ENCODE measurements at places on chromosomes 11 and 22.

DNA sequence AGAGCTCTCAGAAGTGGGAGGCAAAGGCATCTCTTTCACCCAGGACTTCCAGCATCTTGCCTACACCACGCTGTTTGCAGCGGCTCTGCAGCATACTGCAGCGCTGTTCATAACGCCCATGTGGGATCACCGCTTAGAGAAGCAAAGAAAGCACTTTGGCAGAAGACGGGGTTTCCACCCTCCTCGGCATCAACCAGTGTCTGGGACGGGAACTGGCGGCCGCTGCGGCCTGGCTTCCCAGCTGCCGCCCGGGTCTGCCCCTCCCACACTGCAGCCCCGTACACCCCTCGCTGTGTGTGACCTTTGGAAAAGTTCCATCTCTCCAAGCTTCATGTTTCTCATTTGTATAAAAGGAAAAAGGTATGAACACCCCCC, 545 bp upstream of the TIRAP start:
- DNase-seq = no peak

DNA sequence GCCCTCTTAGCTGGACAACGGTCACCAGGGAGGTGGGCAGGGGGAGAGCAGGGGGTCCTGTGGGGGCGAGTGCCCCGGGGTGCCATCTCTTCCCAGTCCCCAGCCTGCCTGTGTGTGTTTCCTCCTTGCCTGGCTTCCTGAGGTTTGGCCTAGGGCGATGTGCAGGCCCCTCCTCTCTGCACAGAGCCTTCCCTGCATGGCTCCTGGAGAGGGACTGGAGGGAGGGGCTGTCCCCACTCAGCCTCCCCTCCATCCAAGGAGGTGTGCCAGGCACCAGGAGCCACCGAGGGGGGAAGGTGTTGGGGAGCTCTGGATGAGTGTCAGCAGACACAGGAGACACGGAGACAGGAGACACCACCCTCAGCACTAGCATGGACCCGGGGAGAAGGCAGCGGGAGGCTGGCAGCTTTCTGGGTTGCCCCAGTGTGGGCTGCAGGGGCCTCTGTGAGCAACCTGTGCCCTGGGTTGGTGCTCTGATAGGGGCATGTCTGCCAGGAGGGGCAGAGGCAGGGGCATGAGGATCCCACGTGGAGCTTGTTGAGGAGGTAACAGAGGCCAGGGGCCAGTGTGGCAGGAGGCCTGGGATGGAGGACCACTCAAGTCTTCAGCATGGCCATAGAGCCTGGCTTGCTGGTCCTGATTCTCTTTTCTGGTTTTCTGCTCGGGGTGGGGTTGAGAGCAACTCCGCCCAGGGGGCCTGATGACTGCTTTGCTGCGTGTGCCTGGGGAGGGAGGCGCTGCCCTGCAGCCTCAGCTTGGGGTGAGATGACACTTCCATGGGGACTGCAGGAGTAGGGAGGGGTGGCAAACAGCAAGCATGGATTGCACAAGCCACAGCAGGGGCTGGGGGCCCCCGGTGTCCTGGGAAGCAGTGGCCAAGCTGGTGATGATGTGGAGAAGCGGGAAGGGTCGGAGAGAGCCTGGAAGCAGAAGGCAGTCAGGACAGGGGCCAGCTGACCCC, 78.8 kb downstream of the ST3GAL4 start:
- peak; percentile 95 for DNase-seq

GRCh38 chr11:403021-403760, 9.2 kb downstream of the PKP3 start:
- no peak for DNase-seq

DNA sequence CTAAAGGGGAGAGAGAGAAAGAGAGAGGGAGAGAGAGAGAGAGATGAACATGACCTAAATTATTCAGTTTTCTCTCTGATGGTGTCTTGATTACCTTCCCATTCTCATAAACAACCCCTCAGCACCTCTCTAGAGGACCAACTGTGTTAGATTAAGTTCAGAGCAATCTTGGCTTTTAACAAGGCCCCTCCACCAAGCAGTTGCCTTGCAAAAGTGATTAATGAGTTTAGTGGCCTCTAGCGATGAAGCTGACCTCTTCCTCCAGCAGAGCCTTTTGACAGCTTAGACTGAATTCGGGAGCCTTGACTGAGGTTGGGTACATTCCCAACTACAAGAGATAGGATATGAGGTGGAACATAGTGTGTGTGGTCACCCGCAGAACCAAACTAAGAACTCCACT, 66.1 kb downstream of the ARL14EP start:
- no peak for DNase-seq

- DNase-seq = no peak
Observed at GRCh38 chr22:36014546-36015074, 14.0 kb downstream of the RBFOX2 start.

DNA sequence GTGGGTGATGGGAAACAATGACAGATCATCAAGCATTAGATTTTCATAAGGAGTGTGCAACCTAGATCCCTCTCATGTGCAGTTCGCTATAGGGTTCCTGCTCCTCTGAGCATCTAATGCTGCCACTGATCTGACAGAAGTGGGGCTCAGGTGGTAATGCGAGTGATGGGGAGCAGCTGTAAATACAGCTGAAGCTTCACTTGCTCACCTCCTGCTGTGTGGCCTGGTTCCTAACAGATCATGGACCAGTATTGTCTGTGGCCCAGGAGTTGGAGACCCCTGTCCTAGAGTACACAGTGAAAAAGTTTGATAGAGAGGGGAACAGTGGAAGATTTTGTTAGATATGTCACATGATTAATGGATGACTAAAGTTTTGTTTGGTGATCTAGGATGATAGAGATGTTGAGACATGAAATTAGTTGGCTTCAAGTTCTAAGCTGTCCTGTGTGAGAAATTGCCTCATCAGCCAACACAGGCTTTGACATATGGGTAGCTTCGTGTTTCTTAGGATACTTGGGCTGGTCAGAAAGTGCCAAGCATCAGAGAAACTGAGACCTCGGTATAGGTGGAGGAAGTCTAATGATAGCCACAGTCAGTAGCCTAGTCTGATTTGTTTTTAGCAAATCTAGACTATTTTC, 47.4 kb downstream of the ARHGEF12 start:
- no peak for DNase-seq

- no peak for DNase-seq
Observed at GRCh38 chr11:67665541-67666302, 8.7 kb downstream of the ALDH3B2 start.

GRCh38 chr11:1600626-1601025, 2.5 kb upstream of the KRTAP5-2 start:
- no peak for DNase-seq

- DNase-seq = no peak
Observed at GRCh38 chr22:21681566-21682370, 16.0 kb downstream of the PPIL2 start.

- no peak for DNase-seq
Observed at GRCh38 chr22:19080853-19081252, 41.4 kb downstream of the DGCR2 start.

DNA sequence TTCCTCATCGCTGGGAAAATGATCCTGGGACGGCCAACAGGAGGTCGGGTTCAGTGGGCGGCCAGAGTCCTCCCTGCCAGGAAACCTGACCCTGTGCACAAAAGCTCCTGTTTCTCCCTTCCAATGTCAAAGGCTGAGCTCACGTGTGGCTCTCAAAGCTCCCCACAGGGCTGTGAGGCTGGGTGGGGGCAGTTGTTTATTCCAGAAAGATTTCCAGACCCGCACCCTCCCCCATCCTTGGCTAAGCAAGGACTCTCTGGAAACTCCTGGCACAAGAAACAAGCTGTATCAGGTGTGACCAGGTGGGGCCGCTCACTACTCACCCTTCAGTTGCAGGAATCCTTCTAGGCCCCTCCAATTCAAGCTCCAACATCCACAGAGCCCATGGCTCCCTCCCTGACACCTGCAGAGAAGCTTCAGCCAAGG, 131.9 kb downstream of the SHANK2 start:
- peak; percentile 30 for DNase-seq

DNA sequence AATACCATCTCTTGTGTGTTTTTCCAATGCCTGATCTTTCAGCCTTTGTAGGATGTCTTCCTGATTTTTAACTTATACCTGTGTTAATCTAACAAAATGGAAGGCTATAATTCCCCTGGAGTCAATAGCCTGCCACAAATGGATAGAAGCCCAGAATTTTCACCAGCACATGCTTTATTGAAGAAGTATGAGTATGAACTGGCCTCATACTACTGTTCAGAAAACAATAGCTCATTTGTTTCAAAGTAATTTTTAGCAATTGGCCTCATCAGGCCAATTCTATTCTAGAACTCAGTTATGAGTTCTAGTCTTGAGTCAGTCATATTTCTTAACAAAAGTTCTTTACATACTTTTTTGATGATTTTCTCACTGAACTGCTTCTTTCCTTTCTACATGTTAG, 40.6 kb upstream of the SLC37A2 start:
- no peak for DNase-seq

DNA sequence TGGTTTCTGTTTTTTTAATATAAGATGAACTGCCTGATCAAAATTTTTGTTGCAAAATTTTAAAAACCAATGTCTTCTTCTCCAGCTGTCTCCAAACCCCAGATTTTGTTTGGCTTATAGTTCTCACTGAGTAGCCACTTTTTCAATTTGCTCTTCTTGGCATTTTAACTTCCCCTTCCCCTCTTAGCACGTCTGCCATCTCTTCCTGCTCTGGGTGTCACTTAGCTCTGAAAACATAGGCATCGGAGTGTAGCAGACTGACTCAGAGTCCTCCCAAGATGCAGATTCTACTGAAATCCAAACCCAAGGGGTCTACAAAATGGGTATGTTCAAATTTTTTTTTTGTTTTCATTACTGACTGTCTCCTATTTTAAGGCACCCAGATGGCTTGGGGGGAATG, 270.3 kb upstream of the KIRREL3 start:
- DNase-seq = no peak

GRCh38 chr11:78074756-78075155, 4.9 kb downstream of the NDUFC2 start:
- no peak for DNase-seq

DNA sequence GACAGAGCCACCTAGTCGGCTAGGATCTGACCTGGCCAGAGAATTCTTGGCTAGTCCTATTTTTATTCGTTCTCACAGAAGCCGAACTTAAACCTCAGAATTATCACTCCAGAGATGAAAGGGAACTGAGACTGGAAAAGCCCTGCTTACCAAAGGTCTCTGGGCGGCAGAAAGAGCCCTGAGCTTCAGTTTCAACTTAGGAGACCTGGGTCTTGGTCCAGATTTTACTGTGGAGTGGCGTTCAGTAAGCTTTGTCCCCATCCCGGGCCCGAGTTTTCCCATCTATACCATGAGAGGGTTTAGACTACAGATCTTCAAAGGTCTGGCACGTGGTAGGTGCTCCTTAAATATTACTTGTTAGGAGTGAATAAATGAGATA, 516 bp downstream of the NEU3 start:
- peak; percentile 31 for DNase-seq

- no peak for DNase-seq
Observed at GRCh38 chr11:130403271-130403804, 25.1 kb downstream of the ADAMTS8 start.

DNA sequence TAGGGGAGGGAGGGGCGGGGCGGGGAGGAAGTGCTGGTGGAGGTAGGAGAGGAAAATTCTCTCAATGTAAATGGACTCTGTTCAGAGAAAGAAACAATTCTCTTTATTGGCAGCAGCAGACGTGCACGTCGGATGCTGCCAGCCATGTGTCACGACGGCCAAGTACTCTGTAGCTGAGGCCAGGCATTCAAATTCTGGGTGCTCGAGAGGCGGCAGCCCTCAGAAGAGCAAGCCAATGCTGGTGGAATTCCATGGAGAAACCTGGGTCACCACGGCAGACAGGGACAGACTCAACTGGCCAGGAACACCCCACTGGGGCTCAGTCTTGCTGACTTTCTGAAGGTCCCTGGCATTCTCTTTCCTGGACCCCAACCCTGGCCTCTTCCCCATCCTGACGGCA, 90.8 kb downstream of the ABTB2 start:
- no peak for DNase-seq

DNA sequence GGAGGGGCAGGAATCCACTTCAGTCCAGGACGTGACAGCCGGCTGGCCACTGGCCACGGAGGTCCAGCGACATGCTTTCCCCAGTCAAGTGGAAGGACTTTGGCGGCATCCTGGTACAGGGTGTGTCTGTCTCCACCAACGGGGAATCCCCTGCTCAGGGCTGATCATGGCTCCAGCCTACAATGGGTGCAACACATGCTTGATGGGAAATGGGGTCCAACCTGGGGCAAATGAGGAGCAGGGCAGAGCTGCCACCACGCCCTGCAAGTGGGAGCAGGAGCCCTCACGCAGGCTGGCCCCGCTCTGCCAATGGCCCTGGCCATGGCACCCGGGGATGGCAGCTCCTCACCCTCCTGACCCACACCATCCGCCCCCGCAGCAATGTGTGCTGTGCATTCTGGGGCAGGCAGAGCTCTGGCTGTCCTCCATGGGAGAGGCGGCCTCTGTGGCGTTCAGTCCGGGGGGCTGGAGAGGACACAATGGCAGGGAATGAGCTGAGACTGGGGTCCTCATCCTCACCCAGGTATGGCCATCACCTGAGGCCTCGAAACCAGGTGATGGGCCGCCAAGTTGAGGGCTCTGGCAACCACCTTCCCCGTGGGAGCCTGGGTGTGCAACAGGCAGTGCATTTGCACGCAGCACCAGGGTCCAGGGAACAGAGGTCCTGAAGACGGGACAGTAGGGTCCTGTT, 5.8 kb upstream of the SEPTIN5 start:
- no peak for DNase-seq

- no peak for DNase-seq
Observed at GRCh38 chr11:117313828-117314768, 2.0 kb downstream of the BACE1 start.

GRCh38 chr22:49774046-49774445, 53.6 kb downstream of the BRD1 start:
- DNase-seq = no peak

- DNase-seq = no peak
Observed at GRCh38 chr11:45067966-45068365, 78.5 kb upstream of the PRDM11 start.

- DNase-seq = no peak
Observed at GRCh38 chr11:19437760-19438159, 197.0 kb upstream of the E2F8 start.

- no peak for DNase-seq
Observed at GRCh38 chr11:125080531-125080911, 17.4 kb downstream of the SLC37A2 start.

- DNase-seq = no peak
Observed at GRCh38 chr11:34433899-34434298, 4.8 kb upstream of the CAT start.

GRCh38 chr22:35835998-35836691, 118.5 kb downstream of the APOL5 start:
- no peak for DNase-seq

DNA sequence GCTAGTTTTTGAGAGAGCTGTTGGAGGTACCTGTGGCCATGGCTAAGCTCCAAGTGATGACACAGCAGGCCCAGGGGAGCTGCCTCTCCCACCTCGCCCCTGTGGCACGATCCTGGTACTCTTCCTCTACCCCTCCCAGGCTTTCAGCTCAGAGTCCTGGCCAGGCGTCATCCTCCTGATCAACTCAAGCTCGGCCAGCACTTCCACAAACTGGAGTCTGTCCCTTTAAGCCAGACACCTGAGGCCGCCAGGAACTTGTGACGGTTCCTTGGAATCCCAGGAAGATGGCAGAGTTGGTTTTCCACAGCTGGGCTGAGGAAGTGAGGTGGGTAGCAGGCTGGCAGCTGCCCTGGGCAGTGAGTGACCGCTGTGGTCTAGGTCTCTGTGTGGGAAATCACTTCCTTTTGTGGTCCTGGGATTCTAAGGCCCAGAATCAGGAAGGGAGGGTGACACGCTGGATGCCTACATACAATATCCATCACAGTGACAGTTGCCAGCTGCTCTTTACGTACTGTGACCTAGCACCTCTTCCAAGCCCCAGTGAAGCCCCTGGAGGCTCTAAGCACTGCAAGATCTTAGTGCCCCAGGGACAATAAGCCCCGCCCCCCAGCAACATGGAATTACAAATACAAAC, 3.2 kb upstream of the CST6 start:
- DNase-seq = peak; percentile 33

Measured in NB4 (cell line).